ENCODE measurements at places on chromosomes 3 and 15.

DNA sequence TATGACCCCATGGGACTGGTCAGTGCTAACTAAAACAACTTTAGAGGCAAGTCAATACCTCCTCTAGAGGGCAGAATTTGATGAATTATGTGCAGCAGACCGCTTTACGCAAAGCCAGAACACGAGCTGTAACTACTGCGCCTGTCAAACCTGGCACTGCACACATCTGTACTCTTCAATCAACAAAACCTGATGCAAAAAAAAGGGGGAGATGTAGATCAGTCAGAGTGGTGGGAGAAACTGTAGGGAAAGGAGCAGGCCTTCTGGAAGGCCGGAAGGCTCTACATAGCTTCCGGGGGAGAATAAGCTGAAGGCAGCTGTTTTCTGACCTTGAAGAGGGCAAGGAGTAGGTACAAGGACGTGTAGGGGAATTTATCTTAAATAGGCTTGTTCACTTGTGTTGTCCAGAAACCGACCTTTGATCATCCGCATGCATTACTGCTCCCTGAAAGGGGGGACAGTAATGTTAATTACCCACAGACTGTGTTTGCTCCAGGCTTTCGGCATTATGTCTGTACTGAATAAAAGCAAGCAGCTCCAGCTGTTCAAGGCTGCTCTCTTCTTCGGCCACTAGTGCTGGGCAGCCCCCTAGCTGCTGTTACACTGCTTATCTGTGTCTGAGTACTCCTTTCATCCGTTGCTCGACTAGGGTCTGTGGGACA lies 41.0 kb downstream of the GPR160 start:
- no peak for DNase-seq

DNA sequence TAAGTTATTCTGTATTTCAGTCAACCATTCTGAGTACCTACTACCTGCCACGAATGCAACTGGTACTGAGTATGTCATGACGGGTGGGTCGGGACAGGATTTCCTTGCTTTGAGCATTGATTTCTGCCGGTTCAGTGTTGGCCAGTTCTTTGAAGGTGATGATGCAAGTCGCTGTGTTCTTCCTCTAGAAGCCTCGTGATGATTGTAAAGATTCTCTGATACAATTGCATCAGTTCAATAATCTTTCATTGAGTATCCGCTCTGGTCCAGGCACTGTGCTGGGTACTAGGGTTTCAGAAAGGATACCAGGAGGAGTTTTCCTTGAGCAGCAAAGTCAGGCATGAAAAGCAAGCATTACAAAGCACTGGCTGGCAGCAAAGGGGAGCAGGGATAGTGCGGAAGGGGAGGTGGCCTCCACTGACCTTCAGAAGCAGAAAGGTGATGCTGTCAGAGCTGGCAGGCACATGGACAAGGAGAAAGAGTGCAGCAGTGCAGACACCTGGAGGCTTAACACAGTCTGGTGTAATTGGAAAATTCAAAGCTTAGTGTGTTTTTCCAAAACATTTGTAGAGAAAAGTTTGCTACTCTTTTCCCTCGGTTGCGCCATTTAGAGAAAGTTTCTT lies 100.1 kb downstream of the RPL39L start:
- DNase-seq = no peak

GRCh38 chr3:62832553-62832952 lies 42.7 kb downstream of the CADPS start:
- DNase-seq = no peak

GRCh38 chr3:89266074-89266473 lies 158.7 kb downstream of the EPHA3 start:
- no peak for DNase-seq

- peak; percentile 33 for DNase-seq
These were observed 176.7 kb upstream of the CADPS start for GRCh38 chr3:63051920-63052319.

All from right hindlimb (tissue), 1 donor.